ENCODE measurements at places on chromosomes 5 and 9. TPM values are rescaled to one million over a fixed set of nuclear protein-coding genes. Genes with fewer than 3 reads are reported as not detected.

SEMA4D gene
- 58.5 TPM for total RNA-seq

CLK4 gene
- total RNA-seq, result 81.7 TPM

NIM1K gene
- total RNA-seq, result 5.8 TPM

LPAR1 gene
- total RNA-seq, result 18.2 TPM

DNA sequence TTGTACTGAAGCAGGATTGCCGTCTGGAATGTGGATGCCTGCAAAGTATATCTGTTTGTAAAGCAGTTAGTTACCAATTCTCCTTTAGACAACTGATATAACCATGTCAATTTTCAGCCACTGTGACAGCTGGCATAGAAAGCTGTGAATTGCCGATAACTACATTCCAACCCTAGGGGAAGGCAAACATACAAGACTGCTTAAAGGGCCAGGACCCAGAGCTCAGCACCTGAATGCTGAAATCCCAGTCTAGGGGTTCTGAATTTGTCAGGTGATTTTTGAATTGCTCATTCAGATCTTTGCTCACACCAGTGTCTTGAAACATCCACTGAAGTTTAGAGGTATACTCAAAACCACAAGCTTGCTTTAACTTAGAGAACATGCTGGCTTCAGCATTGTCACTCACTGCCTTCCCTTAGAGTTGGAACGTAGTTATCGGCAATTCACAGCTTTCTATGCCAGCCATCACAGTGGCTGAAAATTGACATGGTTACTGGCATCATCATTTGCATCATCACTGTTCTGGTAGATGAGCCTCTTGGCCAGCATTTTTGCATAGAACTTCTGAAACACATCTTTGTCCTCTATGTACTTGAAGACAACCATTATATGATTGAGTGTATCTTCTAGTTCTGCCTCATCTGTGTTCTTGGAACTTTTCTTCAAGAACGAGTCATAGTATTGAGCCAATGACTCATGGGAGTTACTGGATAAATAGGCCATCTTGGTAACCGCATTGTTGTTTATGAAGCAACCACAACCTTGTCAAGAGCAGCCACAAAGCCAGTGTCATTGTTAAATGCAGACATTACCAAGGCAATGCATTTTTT lies 82.1 kb downstream of the CCDC192 start:
- DNase-seq, result no peak
